Activated T-cell treated with anti-CD3 and anti-CD28 coated beads, Interleukin-2, amount 50 U/mL, for 24 hours (primary cell): ENCODE measurements at places on chromosomes 2 and 18.

- DNase-seq, result no peak
Measured at GRCh38 chr2:201835066-201835465, 28.7 kb downstream of the CDK15 start.

DNA sequence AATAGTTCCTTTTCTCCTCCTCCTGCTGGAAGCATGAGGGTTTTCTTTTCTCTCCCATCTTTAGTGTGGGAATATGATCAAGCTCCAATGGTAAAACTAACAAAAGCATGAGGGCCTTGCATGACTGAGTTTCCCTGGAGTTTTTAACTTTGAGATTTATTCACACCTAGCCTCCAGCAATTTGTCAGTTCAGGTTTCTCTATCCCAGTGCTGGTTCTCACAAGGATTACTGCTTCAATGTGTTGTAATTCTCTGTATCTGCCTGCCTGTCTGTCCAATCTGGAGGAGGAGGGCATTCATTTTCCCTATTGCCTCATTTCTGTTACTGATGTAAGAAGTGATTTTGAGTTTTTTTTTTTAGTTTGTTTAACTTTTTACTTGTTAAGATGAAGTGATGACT lies 57.6 kb upstream of the RPRM start:
- no peak for DNase-seq

- no peak for DNase-seq
Measured at GRCh38 chr2:72561621-72562318, 264.1 kb downstream of the EXOC6B start.

- no peak for DNase-seq
Measured at GRCh38 chr2:214217599-214217998, 193.3 kb upstream of the VWC2L start.

DNA sequence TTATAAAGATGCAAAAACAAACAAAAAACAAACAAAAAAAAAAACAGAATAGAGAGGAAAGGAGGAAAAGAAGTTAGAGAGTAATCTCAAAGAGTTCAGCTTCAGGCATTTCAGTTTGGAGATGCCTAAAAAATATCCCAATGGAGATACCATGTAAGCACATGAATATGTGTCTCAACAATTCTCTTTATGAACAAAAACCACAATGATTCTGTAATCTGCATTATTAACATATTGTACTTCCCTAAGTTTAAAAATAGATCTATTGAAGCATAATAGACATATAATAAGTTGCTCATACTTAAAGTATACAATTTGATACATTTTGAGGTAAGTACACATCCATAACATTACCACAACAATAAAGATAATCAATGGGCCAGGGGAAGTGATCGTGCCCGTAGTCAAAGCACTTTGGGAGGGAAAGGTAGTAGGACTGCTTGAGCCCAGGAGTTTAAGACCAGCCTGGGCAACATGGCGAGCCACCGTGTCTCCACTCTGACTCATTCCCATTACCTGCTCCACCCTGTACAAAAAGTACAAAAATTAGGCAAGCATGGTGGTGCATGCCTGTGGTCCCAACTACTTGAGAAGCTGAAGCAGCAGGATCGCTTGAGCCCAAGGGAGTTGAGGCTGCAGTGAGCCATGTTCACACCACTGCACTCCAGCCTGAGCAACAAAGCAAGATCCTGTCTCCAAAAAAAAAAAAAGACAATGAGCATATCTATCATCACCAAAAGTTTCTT lies 158.9 kb downstream of the ATAD2B start:
- no peak for DNase-seq

- no peak for DNase-seq
Measured at GRCh38 chr2:46846536-46846935, 69.1 kb downstream of the MCFD2 start.

DNA sequence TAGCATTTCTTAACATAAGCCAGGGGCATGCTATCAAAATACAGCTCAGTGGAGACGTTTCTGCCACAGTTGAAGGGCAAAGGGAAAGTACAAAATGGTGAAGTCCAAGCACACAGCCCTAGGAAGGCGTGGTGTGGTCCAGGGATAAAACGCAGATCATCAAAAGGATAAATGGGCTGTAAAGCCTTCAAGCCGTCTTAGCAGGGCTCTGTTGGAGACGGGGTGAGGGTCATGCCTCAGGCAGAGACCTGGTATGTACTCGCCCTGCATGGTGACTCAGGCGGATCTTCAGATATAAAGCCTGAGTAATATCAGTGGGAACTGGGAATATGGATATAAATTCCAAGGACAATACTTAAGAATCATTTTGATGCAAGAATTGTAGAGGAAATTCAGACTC lies 61.2 kb downstream of the NGEF start:
- DNase-seq, result no peak

DNA sequence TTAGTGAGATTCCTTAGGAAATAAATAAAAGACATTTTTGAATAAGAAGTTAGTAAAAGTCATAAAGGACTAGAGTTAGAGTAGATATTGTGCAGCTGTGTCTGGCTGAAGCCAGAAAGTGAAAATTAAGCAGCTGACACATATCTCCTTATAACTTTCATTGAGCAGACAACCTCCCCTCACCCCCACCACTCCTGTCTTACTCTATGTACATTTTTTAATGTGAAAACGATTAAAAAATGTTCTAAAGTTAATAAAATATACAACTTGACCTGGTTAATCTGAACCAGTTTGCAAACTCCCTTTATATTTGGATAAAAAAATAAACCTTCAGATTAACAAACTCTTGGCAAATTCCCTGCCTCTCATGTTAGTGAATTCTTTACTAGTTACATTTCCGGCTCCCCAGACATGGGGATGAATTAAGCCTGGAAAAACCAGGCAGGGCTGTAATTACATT lies 462.8 kb downstream of the MEIS1 start:
- DNase-seq, result no peak

- DNase-seq, result no peak
Measured at GRCh38 chr18:67951137-67951536, 434.6 kb upstream of the DSEL start.

DNA sequence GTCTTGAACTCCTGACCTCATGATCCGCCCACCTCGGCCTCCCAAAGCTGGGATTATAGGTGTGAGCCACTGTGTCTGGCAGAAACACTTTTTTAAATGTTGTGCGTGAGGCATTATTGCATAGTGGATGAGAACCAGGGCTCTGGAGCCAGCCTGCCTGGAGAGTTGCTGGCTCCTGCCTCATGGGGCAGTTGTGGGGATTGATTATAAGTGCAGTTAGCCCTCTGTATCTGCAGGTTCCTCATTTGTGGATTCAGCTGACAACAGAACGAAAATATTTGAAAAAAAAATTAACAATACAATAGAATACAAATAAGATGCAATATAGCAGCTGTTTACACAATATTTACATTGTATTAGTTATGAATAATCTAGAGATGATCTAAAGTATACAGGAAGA lies 129.4 kb upstream of the EML6 start:
- DNase-seq, result no peak

GRCh38 chr2:40159333-40159732 lies 292.6 kb downstream of the SLC8A1 start:
- no peak for DNase-seq

DNA sequence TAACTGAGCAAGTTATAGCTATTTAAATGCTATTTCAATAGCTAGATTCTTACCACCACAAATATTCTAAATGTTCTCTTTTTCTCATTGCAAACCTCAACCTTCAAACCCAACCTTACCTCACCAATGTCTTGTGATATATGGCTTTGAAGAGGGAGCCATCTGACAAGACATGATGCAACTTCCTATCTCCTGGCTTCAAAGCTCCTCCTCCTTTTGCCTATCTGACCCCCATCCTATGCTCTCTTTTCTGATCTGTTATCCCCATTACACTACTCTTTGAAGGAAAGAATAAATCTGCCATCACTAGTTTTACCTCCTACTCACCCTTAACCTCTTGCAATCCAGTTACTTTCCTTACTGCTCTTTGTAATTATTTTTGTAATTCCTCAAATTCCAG lies 235.6 kb upstream of the ZSWIM2 start:
- DNase-seq, result no peak

DNA sequence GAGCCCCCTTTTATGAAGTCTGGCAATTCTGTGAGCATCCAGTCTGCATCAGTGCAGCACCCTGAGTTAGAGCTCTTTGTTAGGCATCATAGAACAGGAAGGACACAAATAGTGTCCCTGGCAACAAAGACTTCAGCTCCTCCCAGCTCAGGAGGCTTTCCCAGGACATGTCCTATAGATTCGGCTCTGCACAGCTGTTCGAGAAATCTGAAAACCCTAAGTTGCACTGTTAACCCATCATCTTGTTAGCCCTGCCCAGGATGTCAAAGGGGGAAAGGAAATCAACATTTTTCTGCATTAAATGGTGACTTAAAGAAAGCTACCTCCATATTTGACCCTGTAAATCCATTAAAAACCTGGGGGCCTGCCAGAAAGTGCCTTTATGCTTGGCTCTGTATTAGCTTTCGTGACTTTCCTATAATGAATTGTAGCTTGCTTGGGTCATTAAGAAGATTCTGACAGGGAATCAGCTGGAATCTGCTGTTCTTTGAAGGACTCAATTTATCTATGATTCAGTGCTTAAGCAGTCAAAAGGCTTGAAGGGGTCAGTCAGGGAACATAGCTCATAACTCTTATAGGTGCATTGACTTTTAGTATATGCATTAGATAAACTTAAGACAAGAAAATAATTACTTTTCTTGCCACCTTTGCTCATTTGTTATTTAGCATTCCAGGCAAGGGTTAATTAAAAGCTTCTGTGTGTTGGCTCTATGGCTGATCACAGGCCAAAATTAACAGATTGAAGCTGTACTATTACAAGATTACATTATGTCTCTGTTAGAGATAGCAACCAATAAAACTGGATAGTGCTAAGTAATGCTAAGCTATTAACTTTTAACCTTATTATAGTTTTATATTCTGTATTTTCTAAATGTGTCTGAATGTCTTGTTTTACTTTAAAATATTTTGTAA lies 20.6 kb downstream of the ERMN start:
- no peak for DNase-seq

DNA sequence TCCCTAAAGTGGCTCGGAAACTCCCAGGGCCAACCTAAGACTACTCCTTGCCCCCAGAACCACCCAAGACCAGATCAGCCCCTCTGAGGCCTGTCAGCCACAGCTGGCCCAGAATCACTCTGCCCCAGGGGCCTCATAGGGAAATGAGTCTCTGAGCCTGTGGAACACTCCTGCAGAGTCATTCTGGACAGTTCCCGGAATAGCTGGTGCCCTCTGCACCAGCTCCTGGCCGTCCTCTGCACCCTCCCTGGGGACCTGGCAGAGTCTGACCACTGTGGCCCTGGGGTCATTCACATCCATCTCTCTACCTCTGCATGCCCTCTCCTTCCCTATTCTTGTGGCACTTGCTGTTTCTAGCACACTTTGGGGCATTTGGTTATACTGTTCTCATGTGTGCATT lies 14.6 kb upstream of the TMEM214 start:
- no peak for DNase-seq

DNA sequence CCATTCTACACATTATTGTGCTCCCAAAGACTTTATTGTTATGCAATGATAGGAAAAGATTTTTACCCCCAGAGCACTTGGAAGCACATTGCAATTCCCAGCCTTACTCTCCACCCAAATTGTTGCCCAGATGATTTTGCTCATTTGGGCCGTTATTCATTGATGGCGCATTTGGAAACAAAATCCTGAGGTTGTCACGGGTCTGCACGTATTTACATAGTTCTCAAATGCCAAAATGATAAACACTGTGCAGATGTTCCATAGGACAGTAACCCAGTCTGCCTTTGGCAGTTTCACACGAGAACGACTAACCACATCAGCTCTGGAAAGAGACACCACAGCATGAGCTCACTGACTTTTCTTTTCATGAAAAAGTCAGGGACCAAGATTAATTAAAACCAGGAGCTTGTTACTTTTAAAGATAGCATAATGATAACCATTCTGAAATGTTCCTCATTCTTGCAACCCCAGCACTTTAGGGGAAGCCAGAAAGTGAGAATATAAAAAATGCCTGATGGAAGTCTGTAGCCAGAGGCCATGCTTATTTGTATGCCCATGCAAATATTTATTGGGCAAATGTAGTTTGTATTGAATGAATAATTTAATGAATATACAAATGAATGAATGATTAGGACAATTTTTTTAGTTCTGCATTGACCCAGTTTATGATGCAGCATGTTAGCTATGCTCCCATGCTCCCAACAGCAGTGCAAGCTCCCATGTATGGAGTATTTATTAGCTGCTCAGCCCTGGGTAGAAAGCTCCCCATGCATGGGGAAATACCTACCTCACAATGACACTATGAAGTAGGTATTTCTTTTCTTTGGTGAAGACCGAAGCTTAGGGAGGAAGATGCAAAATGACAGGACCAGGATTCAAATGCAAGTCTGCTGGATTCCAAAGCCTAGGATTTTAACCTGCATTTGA lies 84.6 kb downstream of the MAIP1 start:
- DNase-seq, result no peak
